ENCODE measurements at places on chromosomes 4 and X.

- DNase-seq = no peak
Measured at GRCh38 chr4:7416745-7417432, 17.8 kb downstream of the PSAPL1 start.

- no peak for DNase-seq
Measured at GRCh38 chr4:88033309-88033708, 25.9 kb downstream of the PKD2 start.

- no peak for DNase-seq
Measured at GRCh38 chr4:139085141-139085540, 69.6 kb downstream of the NOCT start.

DNA sequence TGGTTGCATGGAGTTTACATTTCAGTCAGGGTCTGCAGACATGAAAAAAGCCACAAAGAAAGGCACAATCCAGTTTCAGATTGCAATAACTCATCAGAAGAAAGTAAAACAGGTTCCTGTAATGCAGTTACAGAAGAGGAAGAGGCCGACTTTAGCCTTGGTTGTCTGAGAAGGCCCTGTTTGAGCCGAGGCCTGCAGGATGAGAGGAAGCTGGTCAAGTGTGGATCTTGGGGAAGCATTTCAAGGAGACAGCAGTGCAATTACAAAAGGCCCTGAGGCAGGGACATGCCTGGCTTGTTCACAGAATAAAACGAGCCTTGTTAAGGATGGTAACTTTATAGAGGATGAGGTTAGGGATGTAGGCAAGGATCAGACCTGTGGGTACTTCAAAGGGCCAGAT is 62.4 kb downstream of the AFF2 start:
- no peak for DNase-seq

DNA sequence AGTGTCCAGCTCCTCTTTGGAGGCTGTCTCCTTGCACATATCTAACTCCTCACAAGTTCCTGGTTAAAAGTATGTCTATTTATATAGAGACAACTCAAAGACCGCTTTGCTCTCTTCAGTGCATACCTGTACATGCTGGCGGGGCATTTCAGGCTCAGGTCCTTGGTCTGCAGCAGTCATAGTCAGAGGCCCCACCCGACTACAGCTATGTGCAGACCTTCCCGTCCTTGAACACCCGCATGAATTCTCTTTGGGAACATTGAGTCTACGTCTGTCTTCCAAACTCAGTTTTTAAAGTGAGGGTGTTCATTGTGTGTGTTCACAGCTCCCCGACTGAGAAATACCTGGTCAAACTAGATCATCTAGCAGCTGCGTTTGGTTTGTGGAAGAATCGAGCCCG is 4.2 kb downstream of the BCOR start:
- DNase-seq = no peak

DNA sequence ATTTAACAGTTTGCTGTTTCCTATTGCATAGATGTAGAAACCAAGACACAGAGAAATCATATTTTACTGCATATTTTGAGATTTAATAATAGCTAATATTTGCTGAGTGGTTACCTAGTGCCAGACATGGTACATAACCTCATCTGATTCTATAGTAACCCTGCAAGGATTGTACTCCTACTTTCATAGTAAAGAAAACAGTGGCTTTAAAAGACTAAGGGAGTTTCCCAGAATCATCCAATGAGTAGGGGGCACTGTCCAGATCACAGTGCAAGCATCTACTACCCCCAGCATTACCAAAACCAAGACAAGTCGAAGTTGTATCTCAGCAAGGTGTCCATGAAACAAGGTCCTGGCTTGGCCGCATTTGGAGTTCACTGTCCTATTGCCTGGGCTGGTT is 224.5 kb upstream of the TENM3 start:
- DNase-seq = no peak

- no peak for DNase-seq
Measured at GRCh38 chrX:9355739-9356138, 109.1 kb upstream of the TBL1X start.

- no peak for DNase-seq
Measured at GRCh38 chrX:154378059-154378798, 866 bp upstream of the EMD start.

GRCh38 chr4:13193662-13194061 is 290.5 kb downstream of the RAB28 start:
- DNase-seq = no peak

DNA sequence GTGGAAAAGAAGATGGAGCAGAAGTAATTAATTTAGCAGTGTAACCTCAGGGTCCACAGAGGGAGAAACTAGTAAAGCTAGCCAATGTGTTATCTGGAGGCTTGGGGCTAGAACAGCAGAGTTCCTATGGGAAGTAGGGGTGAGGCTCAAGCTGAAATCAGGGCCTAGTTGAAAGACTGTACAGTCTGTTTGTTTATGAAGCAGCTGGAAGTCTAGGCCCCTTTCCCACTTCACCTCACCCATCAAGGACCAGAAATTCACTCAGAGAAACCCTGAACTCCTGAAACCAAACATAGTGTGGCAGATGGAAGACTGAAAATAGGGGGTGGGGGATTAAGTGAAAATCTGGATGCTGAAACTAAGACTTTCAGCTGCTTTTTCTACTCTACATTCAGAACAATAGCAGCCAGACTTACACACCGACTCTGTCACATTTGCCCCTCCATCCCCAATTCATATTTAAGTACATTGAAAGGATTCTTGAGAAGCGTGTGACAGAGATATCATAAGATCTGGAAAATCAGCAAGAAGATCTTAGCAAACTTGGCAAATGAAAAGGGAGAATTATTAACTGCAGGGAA is 32.6 kb upstream of the FAM241A start:
- no peak for DNase-seq

DNA sequence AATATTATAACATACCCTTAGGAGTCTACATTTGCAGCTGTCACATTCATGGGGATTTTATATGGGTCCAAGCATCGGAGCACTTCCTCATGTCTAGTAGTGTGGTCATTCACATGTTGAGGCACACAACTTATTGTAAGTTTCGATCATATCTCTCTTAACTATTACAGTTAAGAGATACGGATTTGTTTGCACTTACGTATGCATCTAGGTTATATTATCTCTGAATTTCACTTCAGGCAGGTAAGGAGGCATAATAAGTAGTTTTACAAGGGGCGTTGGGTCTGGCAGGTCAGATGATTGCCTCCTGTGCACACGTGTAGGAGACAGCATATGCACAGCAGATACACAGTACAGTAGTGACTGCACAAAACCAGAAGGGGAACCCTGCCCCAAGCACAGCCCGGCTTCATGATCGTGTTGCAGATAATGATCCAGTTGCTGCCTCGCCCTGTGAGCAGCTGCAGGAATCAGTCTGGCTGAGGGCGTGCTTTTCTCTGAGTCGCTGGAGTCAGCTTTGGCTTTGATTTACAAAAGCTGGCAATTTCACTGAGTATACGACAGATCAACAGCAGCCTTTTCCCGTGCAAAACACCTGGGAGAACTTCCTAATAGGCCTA is 302.9 kb upstream of the GATB start:
- no peak for DNase-seq

GRCh38 chr4:123640271-123640670 is 243.7 kb downstream of the SPRY1 start:
- no peak for DNase-seq

- DNase-seq = no peak
Measured at GRCh38 chrX:132676561-132677186, 187.8 kb upstream of the MBNL3 start.

- DNase-seq = no peak
Measured at GRCh38 chr4:55008166-55009056, 117.0 kb downstream of the KDR start.

- DNase-seq = no peak
Measured at GRCh38 chr4:171639540-171639939, 173.7 kb upstream of the GALNTL6 start.

GRCh38 chr4:113289766-113290165 is 240.3 kb downstream of the ANK2 start:
- DNase-seq = no peak

GRCh38 chr4:30714408-30715031 is 5.6 kb upstream of the PCDH7 start:
- no peak for DNase-seq

DNA sequence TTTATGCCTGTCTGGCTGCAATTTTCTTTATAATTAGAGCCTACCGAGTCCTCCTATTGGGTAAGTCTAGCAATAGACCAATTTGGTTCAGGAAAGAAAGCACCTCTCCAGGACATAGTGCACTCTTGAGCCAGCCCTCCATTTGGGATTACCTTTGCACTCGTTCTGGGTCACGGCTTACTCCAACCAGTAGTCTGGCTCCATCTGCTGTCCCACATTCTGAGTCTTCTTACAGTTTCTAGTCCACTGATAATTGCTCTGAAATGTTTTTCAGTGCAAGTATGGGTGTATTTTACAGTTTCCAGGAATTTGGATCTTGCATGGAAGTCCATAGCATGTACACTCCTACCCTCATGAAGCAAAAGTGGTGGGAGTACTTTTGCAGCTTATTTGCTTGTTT is 34.8 kb upstream of the USP51 start:
- no peak for DNase-seq

All from cerebellar nuclear complex (tissue), 1 donor.